ENCODE measurements at places on chromosomes 6 and 20.

- no peak for DNase-seq
Measured at GRCh38 chr20:50682065-50682464, 9.3 kb downstream of the RIPOR3 start.

GRCh38 chr20:61396262-61396848 lies 144.3 kb downstream of the CDH4 start:
- no peak for DNase-seq

DNA sequence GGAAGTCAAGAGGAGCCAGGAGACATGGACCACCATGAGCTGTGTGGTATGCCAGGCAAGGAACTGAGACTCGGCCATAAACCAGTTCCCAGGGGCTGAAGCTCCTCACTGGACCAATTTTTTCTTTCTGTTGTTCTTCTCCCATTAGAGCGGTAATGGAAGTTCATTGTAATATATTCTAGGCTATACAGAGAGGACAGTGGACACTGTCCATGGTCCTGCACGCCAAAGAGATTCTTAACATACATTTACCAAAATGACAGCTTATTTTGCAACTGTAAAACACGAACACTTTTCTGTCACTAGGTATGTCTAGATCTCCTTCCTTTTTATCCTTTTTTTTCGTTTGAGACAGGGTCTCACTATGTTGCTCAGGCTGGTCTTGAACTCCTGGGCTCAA lies 13.1 kb upstream of the DSN1 start:
- no peak for DNase-seq

DNA sequence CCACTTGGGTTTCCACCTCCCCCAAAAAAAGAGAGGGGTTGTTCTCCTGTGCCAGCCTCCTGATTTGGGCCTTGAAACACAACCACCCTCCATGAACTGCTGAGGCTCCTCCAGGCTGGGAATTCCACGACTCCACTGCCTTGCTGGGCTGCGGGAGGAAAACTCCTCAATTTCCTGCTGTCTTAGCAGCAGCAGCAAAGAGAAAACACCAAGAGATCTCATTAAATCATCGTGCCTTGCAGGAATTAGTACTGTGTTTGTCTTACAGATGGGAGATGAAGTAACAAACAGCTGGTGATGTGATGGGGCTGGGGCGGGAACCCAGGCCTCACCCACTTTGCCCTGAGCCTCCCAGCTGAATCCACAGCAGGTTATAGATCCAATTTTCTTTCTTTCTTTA lies 29.0 kb downstream of the BPIFB1 start:
- DNase-seq = no peak

GRCh38 chr20:45629496-45630100 lies at the start of gene WFDC10A:
WFDC10A (plus strand) TSS chr20:45629739; CDS start chr20:45629814, 75 bp downstream.
- DNase-seq = no peak

Data from T-helper 22 cell (primary cell).